Epithelial cell of proximal tubule (primary cell): ENCODE measurements at places on chromosomes 7 and 10. TPM values are rescaled to one million over a fixed set of nuclear protein-coding genes. Genes with fewer than 3 reads are reported as not detected.

- no peak for DNase-seq
Measured at GRCh38 chr10:96695975-96696634, 24.2 kb downstream of the PIK3AP1 start.

DNA sequence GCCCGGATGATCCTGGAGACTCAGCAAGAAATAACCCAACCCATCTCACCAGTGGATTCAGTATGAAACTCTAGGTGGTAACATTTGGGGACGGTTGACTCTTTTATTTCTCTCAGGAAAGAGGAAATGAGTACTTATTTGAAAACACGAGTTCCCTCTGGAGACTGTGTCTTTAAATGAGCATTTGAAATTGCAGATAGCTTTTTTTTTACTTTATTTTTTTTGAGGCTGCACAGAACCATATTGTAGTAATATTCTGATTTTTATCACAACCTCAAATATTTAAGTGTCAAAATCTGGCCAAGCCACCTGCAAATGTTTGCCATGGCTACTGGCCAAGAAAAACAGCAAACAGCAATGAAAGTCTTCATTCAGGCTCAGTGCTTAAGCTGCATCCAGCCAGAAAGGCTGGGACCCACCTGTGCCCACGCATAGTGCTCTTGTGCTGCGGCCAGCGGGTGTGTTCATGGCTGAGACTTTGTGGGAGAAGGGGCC is 160.8 kb downstream of the CREB5 start:
- no peak for DNase-seq

DNA sequence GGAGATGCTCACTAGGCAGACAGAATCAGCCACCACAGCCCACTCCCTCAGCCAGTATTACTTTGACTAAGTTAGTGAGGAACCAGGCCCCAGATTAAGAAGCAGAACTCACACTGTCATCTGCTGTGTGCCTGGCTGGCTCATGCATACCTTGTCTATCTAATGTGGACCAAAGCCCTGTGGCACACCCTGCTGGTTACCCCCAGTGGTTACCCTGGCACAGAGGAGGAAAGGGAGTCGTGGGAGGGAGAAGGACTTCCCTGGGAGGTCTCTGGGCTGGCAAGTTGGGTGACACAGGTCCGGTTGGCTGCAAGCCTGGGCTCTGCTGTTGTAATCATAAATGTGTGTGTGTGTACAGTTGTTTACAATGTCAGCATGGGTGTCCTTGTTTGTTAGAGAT is 7.5 kb upstream of the SH2D4B start:
- DNase-seq = no peak

GRCh38 chr7:28020302-28020940 is 160.2 kb downstream of the JAZF1 start:
- peak; percentile 41 for DNase-seq

Gene COL28A1
- 0.36 and 0.40 TPM in 2 replicates for total RNA-seq

Gene PFKFB3
- 31.3 and 54.9 TPM in 2 replicates for total RNA-seq

DNA sequence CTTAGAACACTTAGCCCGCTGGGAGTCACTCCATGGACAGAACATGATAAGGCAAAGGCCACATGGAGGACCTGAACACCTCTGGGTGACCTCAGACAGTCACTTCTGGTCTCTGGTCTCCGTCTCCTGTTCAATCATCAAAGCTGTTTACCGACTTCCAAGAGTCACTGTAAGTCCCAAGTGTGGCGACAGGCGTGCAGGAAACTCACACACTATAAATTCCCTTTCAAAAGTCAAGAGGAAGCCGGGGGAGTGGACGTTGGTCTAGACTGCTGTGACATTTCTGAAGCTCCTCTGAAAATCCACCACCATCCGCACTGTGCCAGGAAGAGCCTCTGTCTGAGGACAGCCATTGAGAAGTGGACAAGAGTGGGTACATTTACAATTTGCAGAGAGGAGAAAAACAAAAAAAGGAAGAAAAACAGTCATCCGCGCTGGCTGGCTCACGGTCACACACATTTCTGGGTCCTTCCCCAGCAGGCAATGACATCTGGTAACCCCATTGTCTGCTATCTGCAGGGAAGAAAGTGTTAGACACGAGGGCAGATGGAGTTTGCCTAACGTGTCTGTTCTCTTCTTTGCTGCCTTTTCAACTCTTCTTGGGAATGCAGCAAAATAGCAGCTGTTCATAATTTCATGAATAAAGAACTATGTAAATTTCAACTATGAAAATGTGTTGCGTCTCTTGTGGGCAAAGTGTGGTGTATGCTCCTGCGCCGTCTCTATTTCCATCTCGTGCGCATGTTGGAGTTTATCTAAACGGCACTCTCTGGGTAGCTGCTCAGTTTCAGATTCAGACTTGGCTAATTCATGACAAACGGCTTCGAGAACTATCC is 32.9 kb upstream of the CUX1 start:
- no peak for DNase-seq

Gene UNC5B
- 0.63 and 0.65 TPM in 2 replicates for total RNA-seq

Gene PIK3CG
- 0.23 and 0.36 TPM in 2 replicates for total RNA-seq

- no peak for DNase-seq
Measured at GRCh38 chr10:131532291-131532690, 220.8 kb upstream of the TCERG1L start.

DNA sequence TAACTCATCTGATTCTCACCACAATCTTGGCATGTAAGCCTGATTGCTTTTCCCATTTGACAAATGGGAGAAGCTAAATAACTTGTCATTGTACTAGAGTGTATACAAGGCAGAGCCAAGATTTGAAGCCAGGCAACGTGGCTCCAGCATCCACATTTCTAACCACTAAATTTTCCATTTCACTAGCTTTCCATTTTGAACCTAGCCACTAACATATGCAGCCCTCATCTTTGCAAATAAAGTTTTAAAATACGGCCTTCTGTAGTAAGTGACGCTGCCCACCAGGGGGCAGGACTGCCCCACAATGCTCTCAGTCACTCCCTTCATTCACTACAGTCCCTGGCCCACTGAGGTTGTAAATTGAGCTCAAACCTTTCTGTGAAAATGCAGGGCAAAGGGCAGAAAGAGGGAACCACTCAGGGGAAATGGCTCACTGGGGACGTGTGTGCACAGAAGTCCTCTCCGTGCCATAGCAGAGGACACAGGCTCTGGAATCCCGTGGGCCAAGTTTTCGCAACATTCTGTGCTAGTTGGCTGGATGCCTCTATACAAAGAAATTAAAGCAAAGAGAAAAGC is 315.7 kb downstream of the TNS3 start:
- peak; percentile 43 for DNase-seq

Gene PALS2
- total RNA-seq = 4.6 and 6.0 TPM in 2 replicates

GRCh38 chr10:123147635-123148413 is at the start of gene HMX2:
HMX2 (plus strand) TSS chr10:123148136; CDS start chr10:123148379, 243 bp downstream.
- no peak for DNase-seq

- no peak for DNase-seq
Measured at GRCh38 chr10:80579849-80580637, 42.3 kb downstream of the SH2D4B start.

- DNase-seq = peak; percentile 41
Measured at GRCh38 chr10:74231375-74231774, 80.4 kb downstream of the ADK start.

Gene HTR5A
- total RNA-seq = not detected in 2 replicates

- no peak for DNase-seq
Measured at GRCh38 chr7:112129655-112130323, 76.4 kb downstream of the DOCK4 start.

Gene ZNHIT1
- 119 and 129 TPM in 2 replicates for total RNA-seq

DNA sequence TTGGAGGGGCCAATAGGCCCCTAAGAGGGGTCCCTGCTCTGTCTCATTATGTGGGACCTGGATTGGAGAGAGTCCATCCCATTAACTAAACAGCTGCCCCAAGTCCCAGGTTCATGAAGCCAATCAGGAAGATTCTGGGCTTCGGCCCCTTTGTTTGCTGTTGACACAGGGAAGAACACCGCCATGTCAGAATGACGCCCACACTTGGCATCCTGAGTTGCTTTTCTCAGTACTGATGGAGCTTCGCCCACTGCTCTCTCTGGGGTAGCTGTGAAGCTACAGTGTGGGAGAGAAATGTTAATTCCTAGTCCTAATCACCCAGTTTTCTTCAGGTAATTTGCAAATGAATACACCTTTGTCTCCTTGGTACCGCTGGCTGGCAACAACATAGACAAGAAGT is 264.7 kb downstream of the GLRX3 start:
- DNase-seq = no peak

Gene CASD1
- 10.9 and 11.6 TPM in 2 replicates for total RNA-seq

Gene NKX2-3
- not detected in 2 replicates for total RNA-seq

- DNase-seq = no peak
Measured at GRCh38 chr10:130686689-130687300, 550.6 kb downstream of the GLRX3 start.

DNA sequence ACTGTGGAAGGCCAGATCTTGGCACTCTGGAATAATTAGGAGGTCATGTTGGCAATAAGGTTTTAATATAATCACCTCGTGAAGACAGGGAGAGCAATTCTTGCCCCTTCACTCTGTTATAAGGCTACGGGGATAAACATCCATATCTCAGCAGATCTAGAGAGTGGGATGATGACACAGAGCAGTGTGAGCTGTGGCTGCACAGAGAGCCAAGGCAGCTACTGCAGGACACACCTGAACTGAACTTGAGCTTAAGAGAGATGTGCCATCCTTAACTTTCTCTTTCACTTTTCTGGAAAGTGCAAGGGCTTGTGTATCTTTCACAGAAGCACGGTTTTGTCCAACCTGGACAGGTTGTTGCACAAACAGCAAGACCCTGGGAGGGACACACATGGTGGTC is 174.7 kb downstream of the GATA3 start:
- DNase-seq = no peak

Gene ASZ1
- not detected in 2 replicates for total RNA-seq

GRCh38 chr10:11962176-11962575 is 80.4 kb downstream of the UPF2 start:
- no peak for DNase-seq

- no peak for DNase-seq
Measured at GRCh38 chr7:131843898-131844331, 287.5 kb upstream of the PODXL start.

GRCh38 chr7:132519936-132520335 is 56.3 kb downstream of the PLXNA4 start:
- no peak for DNase-seq

Gene AFAP1L2
- total RNA-seq = 9.6 and 14.2 TPM in 2 replicates

Gene COL13A1
- total RNA-seq = 6.0 and 13.6 TPM in 2 replicates

GRCh38 chr10:77959384-77959783 is 32.8 kb upstream of the DLG5 start:
- no peak for DNase-seq

DNA sequence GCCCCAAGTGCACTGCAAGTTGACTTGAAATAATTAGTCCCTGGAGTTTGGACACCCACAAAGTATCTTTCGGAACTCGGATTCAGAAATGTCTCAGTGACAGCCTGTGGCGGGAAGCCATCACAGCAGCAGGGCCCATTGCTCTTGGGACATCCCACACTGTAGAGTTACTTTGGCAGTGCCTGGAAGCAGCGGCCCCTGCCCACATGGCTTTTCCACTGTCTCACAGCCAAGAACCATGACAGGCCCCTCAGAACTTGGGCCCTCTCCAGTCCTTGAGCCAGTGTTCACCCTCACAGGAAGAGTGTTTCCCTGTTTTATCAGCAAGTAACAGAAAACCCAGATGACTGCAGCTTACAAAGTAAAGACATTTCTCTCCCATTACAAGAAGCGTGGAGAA is 477.0 kb upstream of the GALNT17 start:
- no peak for DNase-seq

Gene SORCS1
- 0.06 TPM in 1 of 2 replicates, not detected in the other for total RNA-seq

DNA sequence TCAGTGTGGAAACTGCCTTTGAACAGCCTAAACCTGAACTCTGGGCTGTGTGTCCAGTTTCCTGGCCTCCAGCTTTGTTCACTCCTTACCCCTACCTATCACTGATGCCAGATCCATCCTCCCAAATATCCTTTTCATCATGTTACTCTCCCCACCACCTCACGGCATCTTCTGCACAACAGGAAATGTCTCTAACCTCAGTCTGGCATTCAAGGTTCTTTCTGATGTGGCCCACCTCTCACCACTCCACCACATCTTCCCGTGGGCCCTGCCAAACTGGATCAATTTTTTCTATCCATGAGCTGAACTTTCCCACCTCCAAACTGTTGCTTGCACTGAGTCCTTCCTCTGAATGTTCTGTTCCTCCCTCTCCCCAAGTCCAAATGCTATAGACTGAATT is 35.8 kb upstream of the MAP3K8 start:
- no peak for DNase-seq

Gene CPN1
- not detected in 2 replicates for total RNA-seq

Gene SLC29A4
- total RNA-seq = 2.3 and 8.2 TPM in 2 replicates

DNA sequence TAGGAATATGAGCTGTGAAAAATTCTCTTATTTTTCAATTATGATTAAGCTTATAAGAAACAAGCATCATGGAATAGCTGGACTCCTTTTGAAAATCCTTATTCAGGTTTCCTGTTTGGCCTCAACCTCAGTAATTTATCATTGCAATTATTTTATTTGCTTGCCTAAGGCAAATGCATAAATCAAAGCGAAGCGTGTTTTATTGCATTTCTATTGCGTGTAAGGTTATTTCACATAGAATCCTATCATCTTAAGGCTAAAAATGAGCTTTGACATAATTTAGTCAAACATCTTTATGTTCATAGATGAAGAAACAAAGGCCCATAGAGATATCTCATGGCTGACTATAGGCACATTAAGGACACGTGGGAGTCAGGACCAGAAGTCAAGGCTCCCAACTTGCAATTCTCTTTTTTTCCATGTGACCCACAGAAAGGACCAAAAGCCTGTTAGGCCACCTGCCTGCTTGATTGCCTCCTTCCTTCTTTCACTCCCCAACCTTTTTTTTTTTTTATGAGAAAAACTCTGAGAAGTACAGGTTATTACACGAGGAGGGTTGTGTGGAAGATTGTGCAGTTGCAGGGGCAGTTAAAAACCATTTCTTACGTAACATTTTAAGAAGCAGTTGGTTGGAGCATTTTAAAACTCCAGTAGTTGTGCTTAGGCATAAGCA is 261.0 kb downstream of the HDAC9 start:
- no peak for DNase-seq

Gene NPSR1
- not detected in 2 replicates for total RNA-seq

DNA sequence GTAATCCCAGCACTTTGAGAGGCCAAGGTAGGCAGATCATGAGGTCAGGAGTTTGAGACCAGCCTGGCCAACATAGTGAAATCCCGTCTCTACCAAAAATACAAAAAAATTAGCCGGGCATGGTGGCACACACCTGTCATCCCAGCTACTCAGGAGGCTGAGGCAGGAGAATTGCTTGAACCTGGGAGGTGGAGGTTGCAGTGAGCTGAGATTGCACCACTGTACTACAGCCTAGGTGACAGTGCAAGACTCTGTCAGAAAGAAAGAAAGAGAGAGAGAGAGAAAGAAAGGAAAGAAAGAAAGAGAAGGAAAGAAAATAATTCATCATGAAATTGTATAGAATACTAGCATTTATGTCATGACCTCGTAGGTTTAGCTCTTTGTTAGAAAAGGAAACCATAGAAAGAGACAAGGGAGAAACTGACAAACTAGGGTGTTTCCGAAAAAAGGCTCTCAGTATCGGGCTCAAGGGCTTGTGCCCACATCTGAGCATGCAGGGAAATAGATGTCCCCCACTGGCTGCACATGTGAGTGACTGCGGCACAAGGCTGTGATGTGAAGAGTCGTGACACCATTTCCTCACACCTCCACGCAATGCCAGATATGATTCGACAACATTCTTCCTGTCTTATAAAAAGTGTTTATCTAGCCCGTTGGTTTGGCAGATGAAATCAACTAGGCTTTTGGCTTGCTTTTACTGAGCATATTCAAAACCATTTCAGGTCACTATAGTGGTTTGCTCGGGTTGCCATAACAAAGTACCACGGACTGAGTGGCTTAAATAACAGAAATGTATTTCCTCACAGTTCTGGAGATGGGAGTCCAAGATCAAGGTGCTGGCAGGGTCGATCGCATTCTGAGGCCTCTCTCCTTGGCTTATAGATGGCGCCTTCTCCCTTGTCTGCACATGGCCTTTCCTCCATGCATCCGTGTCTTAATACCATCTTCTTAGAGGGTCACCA is 2.0 kb downstream of the SRGN start:
- DNase-seq = no peak

- no peak for DNase-seq
Measured at GRCh38 chr7:44607141-44608068, 978 bp downstream of the OGDH start.
